Stimulated activated CD8-positive, alpha-beta memory T cell treated with anti-CD3 and anti-CD28 coated beads, Interleukin-4, amount 100 ng/mL, for 4 hours (primary cell): ENCODE measurements at places on chromosomes 2 and 18.

DNA sequence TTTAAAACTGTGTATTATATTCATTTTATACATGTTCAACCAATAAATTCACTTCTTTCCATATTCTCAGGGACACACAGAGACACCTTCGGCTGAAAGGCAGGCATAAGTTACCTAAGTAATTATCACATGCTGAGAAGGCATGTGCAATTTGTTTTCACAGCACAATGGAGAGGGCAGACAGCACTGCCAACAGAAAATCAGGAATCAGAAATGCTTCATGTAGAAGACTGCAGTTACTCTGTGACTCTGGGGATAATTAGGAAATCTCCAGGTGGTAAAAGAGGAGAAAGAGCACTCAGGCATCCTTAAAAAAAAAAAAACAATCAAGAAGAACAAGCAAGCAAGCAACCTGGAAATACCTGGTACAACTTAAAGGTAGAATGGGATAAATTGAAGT, 49.3 kb downstream of the DSEL start:
- no peak for DNase-seq

DNA sequence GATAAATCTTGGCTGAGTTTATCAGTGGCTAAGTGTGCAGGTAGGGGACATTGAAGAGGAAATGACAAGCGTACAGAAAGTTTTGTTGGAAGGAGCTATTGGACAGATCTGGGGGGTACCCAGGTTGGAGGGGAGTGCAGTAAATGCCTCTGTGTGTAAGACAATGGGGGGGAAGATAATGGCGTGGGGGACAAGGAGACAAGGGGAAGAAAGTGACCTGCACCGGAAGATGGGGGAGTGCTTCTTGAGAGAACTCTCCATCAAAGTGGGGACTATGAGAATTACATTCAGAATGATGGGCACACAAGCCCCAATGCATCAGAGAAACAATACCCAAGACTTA, 190.0 kb downstream of the ALPK2 start:
- DNase-seq: no peak

GRCh38 chr2:144582651-144583380, 62.9 kb upstream of the ZEB2 start:
- no peak for DNase-seq

GRCh38 chr2:205743137-205743536, 60.8 kb downstream of the NRP2 start:
- DNase-seq: no peak

GRCh38 chr2:206353685-206354084, 79.2 kb downstream of the ZDBF2 start:
- DNase-seq: no peak

GRCh38 chr2:60386436-60386835, 167.0 kb downstream of the BCL11A start:
- DNase-seq: no peak

- DNase-seq: no peak
Measured at GRCh38 chr2:82852787-82853186, 1606.3 kb downstream of the SUCLG1 start.
